ENCODE measurements at places on chromosomes 16 and 17. TPM values are rescaled to one million over a fixed set of nuclear protein-coding genes. Genes with fewer than 3 reads are reported as not detected.

DNA sequence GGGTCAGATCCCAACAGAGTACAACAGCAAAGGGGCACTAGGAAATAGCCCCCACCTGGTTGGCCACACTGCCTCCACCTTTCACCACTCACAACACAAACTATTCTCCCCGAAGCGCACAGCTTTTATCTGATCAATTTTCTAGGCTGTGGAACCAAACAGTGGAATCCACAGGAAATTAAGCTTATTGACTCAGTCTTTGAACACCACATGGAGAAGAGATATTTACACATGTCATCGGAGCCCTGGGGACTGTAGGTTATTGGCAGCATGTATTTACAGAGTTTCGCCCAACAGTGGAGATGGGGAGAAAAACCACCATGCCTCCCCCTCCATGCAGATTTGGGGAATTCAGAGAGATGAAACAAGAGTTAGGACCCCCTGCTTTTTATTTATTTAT, 154.8 kb downstream of the XYLT1 start:
- DNase-seq, result no peak

The PMP22 gene
- 213 TPM for polyA plus RNA-seq

The PTX4 gene
- polyA plus RNA-seq, result 0.45 TPM

The LPCAT2 gene
- polyA plus RNA-seq, result 17.7 TPM

- DNase-seq, result no peak
Observed at GRCh38 chr17:17929655-17930380, 42.4 kb downstream of the TOM1L2 start.

DNA sequence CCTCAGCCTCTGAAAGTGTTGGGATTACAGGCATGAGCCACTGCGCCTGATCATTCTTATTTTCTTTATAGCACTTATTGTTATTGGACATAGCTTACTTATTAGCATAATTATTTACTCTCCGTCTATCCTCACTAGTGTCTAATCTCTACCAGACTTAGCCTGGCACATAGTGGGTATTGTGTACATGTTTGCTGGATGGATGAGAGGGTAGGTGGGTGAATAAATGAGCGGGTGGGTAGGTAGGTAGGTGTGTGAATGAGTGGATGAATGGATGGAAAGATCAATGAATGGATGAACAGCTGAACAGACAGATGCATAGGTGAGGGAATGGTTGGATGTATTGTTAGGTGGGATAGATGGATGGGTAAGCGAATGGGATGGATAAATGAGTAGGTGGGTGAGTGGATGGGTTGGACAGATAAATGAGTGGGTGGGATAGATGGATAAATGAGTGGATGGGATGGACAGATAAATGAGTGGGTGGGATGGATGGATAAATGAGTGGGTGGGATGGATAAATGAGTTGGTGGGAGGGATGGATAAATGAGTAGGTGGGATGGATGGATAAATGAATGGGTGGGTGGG, 51.9 kb downstream of the ABCC6 start:
- no peak for DNase-seq

GRCh38 chr17:18382441-18383078, 5.0 kb downstream of the EVPLL start:
- no peak for DNase-seq

The EXOC7 gene
- polyA plus RNA-seq, result 103 TPM

DNA sequence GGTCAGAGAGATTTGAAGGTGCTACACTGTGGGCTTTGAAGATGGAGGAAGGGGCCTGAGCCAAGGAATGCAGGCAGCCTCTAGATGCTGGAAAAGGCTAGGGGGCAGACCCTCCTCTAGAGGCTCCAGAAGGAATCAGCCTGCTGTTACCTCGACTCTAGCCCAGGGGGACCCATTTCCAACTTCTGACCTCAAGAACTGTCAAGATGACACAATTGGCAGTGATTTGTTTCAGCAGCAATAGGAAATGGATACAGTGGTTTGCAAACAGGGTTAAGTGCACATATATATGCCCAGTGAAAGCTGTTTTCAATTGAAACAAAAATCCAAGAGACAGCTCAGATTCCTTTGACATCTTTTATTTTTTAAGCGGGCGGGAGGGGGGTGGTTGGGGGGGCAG, 3.7 kb upstream of the ZDHHC1 start:
- DNase-seq, result no peak

DNA sequence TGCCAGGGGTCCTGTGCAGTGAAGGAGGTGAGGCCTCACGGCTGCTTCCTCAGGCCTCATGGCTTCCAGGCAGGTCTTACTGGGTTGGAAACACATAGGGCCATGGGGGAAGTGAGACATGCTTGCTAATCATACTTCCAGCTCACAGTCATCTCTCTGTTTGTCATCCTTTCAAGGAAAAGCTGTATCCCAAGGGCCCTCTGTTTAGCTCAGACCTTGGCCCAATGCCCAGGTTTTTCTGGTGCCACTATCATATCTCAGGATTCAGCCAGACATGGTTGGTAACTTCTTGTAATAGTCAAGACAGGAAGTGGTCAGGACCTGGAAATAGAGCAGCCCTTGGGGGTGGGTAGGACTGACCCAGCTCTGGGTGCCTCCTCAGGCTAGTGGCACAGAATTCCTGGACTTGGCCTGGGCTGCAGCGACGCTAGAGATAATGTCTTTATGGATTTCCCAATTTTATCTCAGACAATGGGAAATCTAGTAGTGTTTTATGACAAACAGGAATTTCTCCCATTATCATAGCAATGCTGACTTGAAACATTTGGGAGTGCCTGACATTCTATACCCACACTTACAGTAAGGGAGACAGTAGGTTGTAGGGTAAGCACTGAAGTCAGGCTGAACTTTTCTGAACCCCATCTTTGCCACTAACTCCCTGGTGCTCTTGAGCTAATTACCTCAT, 13.5 kb upstream of the ITGB3 start:
- DNase-seq, result peak; percentile 93

DNA sequence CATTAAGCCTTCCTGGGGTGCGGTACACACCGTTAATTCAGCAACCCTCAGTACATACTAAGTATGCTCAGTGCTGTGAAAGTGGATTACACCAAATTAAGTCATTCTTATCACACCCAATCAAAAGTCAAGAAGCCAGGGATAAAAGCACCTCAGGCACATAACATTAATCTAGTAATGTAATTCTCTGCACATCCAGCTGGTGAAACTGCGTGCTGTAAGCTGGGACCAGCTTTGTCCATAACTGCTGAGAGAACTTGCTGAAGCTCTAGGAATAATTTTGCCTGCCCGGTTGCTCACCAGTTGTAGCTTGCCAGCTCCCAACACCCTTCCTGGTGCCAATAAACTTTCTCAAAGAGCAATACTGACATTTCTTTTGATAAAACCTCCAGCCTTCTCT, 44.9 kb downstream of the SLC47A1 start:
- DNase-seq, result no peak

GRCh38 chr17:64236827-64237403, 26.1 kb downstream of the TEX2 start:
- DNase-seq, result no peak

The XYLT1 gene
- 6.0 TPM for polyA plus RNA-seq

DNA sequence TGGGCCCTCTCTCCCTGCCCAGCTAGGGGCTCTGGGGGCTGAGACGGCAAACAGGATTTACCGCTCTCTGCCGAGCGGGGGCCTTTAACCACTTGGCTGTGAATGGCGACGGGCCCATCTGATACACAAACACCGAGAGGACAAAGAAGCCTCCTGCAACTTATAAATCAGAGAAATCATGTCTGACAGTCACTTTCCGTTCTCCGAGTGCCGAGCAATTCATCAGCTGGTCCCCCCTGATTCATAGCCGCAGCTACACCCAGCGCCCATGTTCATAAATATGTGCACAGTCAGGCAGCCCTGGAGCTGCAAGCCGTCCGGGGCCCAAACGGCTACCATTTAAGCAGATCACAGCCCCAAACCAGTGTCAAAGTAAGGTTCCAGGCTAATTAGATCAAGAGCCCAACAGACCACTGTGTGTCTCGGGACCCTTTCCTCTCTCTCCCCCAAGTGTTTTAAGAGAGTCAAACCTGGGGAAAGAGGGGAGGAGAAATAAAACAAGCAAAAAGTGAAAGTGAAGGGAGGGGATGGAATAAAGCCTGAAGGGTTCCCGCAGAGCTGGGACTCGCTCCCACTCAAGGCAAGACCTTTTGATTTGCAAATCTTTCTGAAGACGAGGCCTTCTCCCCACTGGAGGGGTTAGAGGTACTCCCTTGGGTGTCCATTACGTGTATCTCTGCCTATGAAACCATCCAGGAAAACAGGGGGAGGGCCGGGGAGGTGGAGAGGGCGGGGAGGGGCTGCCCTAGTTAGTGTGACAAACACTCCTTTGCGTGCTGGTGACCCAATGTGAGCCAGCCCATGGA, 154.7 kb downstream of the C16orf78 start:
- peak; percentile 14 for DNase-seq

The PRM1 gene
- polyA plus RNA-seq, result not detected

The TBC1D3 gene
- polyA plus RNA-seq, result 1.8 TPM

The MED1 gene
- 29.5 TPM for polyA plus RNA-seq

The CACNG1 gene
- polyA plus RNA-seq, result 249 TPM

DNA sequence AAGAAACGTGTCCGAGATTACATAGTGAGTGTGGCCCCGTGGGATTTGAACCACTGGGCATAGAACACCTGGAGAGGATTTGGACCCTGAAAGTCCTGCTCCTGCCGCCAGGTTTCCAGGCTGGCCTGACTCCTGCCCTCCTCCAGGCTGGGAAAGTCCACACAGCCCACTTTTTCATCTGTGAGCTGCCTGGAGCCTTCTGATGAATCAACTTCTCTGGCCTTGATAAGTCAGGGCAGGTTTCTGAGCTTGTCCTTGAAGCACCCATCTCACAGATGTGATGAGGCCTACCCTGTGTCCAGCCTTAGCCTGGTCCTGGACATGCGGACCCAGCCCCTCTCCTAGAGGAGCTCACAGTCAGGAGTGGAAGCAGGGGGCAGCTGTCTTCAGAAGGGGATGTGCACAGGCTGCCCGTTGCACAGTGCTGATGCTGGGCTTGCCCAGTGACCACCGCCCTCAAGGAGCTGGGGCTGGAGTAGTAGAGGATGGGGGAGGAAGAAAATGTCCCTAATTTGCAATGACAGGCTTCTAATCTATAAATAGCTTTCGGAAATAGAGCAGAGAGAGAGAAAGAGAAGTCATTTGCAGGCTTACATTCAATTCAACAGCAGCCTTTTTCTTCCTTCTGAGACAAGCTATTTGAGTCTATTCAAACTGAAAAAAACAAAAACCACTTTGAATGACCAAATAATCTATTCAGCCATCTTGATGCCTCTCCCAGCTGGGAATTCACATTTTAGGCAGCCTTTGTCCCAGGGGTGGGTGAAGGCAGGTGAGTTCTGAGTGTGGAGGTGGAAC, 73.5 kb upstream of the DNAJA2 start:
- no peak for DNase-seq

GRCh38 chr17:20291853-20292252, 175.5 kb downstream of the LGALS9B start:
- no peak for DNase-seq

- peak; percentile 77 for DNase-seq
Observed at GRCh38 chr16:9090101-9090959, 1.1 kb upstream of the HAPSTR1 start.

DNA sequence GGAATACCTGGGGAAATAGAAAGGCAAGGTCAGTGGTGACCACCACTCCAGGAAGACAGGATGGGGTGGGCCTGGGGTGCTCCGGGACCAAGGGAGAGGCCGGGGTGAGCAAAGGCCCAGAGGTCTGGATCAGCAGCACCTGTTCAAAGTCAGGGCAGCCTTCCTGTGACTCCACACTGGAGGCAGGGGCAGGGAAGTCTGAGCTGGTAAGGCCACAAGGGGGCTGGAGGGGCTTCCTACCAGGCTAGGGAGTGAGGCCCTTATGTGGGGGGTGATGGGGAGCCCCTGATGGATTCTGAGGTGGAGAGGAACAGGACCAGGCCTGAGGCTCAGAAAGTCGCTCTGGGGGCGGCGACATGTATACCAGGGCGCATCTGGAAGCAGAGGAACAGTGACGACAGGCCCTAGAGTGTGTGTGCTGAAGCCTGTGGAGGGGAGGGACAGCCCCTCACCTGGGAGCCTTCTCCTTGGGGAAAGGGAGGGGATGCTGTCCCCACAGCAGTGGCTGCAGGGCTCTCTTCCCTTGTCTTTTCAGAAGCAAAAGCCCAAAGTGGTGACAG, 3.7 kb downstream of the C16orf78 start:
- DNase-seq, result no peak

DNA sequence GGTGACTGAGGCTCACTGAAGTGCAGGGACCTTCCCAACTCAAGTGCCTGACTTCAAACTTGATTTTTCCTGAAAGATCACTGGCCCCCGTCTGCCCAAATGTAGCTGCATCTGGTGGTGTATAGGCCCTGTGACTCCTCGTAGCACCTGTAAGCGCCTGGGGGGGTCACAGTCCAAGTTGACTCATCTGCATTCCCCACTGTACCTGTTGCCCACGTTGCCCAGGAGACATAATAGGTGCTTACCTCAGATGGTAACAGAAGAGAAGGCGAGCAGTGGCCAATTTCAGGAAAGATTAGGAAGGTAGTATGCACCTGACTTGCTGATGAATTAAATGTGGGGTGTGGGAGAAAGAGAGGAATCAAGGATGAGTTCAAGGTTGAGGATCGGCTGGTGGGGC, 44.1 kb upstream of the EMP2 start:
- DNase-seq, result no peak

The KRTAP4-1 gene
- not detected for polyA plus RNA-seq
